Erythroblast (primary cell): ENCODE measurements at places on chromosomes 5 and 9.

DNA sequence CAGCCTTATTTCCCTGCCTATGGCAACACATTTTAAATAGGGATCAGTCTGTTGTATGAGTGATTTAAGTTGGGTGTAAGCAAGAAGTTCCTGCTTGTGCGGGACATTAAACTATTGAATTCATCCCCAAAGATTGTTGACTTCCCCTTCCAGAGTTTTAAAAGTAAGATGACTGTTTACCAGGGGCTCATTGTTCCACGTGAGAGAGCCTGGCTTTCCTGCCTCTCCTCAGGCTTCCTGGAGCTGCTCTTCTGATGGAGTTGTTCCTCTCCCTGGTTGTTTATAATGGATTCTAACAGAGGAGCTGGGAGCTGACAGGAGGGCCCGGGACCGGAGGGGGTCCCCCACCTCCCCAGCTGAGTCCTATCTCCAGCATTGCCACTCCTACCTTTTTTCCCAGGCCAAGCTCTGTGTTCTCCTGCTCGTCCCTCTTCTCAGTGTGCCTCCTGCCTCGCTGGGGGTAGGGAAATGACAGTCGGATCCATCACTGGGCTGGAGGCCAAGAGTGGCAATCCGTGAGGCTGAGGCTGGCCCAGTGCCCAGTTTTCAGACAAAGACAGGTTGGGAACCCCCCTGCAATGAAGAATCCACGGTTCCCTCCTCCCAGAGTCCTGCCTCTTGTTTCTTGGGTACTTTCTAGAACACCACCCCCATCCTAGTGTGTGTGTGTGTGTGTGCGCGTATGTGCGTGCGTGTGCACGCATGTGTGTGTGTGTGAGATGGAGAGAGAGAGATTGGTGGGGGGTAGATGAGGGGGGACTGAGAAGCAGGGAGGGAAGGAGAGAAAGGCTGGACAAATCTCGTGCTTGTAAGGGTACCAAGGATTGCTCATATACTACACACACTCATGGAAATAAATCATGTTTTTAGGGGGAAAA, 123.7 kb upstream of the NFIB start:
- no peak for DNase-seq

DNA sequence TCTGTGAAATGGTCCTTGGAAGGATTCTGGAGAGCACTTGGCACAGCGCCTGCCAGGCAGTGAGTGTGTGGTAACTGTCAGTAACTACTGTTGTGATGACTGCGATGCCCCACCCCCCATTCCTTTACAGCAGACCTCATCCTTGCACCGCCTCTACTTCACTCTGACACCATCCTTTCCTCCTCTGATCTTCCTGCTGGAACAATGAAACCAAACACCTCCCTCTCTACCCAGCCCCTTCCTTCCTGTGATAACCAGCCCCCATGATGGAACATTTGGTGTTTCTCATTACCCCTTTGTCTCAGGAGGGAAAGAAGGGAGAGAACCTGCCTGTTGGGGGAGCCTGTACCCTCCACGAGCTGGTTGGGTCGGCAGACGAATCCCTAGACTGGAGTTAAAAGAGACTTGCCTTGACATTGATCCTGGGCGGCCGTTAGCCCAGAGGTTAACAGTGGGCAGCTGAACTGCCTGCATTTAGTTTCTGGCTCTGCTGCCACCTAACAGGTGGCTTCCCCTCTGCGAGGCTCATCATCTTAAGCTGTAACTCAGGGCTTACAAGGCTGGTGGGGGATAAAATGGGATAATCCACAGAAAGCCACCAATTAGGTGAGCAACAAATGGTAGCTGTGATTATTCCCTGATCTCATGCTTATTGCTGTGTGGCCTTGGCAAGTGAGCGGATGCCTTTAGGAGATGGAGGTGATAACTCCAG, 34.2 kb upstream of the GRPEL2 start:
- DNase-seq: peak; percentile 6

DNA sequence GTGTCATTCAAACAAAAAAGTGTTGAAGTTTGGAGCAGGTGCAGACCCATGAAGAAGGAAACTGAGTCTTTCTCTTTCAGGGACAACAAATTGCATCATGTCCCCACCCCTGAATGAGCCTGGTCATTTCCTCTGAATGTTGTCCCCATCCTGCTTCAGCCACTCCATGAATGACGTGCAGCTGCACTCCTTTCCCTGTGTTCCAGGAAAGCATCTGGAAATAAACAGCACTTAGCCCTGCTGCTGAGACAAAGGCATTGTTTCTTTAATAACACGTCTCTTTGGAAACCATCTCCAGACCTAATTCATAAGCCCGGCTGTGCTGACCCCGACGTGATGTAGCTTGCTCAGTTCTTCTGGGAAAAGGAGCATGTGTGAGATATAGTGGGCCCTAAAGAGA, 682.3 kb downstream of the BRINP1 start:
- no peak for DNase-seq

DNA sequence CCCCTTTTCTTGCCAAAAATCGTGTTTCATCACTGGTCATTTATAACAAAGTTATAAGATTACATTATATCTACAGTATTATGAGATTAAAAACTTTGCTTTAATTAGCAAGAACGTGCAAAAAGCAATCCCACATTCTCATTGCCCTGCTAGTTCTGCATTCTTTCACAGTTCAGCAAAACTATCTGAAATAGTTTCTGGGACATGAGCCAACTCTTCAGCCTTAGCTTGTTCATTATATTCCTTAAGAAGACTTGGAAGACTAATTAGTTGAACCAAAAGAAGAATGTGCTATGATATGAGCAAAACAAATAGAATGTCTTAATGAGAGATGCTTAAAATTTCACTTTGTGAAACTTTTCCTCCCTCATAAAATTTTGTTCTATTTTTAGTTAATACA, 76.7 kb downstream of the ITGA1 start:
- DNase-seq: no peak

- no peak for DNase-seq
These were observed 82.6 kb upstream of the LMX1B start for GRCh38 chr9:126531035-126531571.

DNA sequence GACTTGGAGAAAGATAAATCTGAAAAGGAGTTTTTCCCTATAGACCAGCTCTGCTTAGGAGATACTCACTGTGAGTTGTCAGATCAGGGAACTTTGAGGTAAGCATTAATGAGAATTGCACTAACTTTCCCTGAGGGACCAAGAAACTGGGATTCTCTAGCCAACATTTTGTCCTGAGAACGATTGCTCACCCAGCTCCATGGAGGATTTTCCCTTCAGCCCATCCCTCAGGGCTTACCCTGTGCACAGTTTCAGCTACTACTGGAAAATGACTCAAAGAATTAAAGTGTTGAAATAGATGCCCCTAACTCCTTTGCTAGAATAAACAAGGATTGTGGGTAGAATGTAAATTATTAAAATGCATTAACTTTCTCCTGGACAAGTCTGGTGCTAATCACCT, 237.2 kb upstream of the IL12B start:
- no peak for DNase-seq

DNA sequence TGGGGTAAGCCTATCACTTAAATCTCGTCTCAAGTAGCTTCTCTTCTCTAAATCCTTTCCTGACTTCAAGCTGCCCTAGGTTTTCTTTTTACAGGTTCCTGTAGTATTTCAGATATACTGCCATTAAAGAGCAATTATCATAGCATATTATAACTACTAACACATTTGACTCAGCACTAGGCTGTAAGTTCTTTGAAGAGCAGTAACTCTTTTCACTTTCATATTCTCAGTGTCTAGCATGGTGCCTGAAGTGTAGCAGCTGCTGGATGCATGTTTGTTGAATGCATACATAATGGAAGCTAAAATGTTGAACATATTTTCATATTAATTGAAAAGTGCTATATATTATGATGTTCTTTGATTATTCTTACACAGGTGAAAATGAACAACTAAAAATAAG, 22.5 kb downstream of the CCDC152 start:
- DNase-seq: no peak

GRCh38 chr9:77215874-77216273, 38.5 kb downstream of the VPS13A start:
- DNase-seq: peak; percentile 22

- DNase-seq: no peak
These were observed 41.9 kb upstream of the SAP30L start for GRCh38 chr5:154403776-154404387.

DNA sequence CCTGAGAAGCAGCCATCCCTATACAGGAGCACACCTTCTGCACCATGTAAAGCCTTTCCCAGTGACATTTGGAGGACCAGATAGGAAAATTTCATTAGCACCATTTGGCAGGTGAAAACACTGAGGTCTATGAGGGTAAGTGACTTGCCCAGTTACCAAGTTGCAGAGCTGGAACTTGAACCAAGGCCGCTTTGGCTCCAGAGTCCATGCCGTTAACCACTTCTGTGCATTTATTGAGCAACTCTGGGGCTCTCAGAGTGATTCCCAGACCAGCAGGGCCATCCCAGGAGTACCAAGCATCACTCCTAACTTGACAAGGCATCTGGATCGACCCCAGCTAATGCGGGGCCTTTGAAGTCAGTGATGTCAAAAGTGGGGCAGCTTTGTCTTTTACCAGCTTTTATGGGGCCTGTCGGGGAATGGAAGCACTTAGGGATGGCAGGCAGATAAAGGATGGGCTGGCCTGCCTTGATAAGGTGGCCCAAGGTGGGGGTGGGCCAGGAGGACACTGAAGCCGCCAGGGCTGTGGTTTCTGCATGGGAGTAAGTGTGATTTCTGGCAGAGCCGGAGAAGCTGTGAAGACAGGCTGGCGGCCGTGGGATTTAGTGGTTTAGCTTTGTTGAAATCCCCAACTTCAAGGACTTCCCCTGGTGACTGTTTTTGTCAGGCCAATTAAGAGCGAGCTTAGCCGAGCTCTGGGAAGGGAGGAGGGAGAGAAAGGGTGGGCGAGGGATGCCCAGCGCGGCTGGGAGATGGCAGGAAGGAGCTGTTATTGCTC, 127.3 kb downstream of the MACROH2A1 start:
- peak; percentile 63 for DNase-seq

GRCh38 chr9:75544815-75545214, 345.7 kb upstream of the PCSK5 start:
- DNase-seq: no peak

DNA sequence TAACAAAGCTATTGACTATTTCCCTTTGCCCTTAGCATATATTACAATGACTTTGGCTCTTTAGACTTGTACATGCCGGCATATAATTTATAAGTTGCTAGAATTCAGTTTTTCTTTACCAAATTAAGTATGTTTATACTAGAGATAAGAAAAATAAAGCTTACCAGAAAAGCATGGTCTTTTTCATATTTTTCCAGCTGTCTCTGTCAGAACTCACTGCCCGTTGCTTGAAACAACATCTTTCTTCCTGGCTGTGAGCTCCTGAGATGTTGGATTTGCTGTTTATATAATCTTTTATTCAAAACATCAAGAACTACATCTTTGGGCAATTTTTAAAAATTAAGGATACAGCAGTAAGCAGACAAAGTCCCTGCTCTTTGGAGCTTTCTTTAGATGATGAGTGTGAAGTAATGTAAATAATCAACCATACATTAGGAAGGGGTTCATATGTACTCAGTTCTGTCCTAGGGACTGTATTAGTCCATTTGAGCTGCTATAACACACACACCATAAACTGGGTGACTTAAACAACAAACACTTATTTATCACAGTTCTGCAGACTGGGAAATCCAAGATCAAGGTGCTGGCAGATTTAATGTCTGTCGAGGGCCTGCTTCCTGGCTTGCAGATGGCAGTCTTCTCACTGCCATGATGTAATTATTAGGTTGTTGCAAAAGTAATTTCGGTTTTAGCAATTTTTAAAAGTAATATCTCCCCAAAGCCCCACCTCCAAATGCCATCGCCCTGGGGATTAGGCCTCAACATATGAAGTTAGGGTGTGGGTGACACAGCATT, 45.4 kb upstream of the RANBP3L start:
- no peak for DNase-seq

DNA sequence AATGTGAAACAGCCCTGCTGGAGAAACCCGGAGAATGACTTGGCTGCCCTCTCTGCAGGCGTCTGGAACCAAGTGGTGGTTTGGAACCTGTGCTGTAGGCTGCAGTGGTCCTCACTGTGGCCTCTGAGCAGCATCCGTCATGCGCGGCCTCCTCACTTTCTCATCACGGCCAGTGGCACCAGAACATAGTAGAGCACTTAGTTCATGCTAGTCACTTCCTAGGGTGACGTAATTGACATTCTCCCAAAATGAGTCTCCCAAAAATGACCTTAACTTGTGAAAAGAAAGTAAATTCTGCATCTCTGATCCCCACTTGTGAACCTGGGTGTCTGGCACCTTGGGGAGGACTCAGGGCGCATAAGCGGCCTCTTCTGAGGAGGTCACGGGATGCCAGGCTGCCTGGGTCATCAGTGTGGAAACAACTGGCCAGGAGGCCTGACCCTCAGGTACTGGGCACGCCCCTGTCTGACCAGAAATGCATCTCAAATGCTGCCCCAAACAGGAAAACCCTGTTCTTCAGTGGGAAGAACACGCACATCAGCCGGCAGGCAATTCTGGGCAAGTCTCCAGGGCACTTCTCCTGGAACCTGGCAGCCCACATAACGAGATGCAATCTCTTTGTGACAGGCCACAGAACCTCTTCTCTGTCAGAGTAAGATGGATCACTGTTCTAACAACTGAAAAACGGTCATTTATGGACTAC, 36.6 kb upstream of the SPTLC1 start:
- DNase-seq: no peak

- DNase-seq: no peak
These were observed 407.7 kb downstream of the SPOCK1 start for GRCh38 chr5:137091472-137091871.

- DNase-seq: no peak
These were observed 731.4 kb upstream of the RIOK2 start for GRCh38 chr5:97914483-97914882.

DNA sequence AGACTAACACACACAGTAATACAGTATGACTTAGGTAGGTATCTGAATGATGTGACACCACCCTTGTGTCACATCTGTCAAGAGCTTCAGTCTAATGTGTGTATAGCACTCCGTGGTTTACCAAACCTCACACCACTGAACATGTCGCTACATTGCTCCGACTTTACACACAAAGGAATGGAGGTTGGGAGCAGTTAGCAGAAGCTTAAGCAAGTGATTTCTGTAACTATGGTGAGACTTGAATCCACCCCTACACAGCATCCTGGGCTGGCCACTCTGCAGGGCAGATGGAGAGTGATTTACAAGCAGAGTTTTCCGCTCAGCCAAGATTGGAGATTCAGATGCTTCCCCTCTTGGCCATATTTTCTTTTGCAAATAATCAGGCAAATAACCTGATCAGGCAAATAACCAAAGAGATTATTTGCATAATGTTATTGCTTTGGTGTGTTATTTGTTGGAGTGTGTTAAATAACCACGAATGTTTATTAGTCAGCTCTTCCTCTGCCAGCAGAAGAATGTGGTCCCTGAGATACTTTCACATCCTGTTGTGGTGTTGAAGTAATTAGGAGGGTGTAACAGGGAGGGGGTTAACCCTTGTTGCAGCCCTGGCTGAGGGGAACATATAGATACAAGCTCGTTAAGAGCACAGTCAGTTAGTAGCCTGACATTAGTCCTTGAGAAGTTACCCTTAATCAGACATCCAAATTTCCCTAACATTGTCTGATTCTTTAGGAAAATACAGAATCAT, 92.8 kb downstream of the SNX18 start:
- no peak for DNase-seq

- no peak for DNase-seq
These were observed 188.2 kb downstream of the BNC2 start for GRCh38 chr9:16682273-16682672.
